Spinal cord (tissue), 10 donors: ENCODE measurements at places on chromosomes 7 and 10. TPM values are rescaled to one million over a fixed set of nuclear protein-coding genes. Genes with fewer than 3 reads are reported as not detected.

Gene GJD4
- total RNA-seq = 0.20 TPM

GRCh38 chr10:683448-684071 lies 5.9 kb downstream of the DIP2C start:
- no peak for DNase-seq

DNA sequence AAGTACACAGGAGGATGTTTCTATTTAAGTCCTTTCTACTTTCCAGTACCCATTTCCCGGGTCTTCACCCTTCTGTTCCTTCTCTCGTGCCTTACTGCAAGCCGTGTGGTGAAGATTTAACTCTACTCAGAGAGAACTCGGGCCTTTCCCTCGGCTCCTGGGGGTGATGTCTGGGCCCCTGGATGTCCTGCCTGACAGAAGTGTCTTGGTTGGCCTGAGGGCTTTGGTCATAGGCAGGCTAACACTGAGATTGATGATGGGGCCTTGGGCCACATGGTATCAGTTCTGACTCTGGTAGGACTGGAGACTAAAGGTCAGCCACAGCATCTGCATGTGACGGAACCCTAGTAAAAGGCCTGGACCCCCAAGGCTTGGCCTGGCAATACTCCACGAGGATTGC lies 80.4 kb downstream of the CHST15 start:
- no peak for DNase-seq

Gene SPDYE3
- not detected for total RNA-seq

DNA sequence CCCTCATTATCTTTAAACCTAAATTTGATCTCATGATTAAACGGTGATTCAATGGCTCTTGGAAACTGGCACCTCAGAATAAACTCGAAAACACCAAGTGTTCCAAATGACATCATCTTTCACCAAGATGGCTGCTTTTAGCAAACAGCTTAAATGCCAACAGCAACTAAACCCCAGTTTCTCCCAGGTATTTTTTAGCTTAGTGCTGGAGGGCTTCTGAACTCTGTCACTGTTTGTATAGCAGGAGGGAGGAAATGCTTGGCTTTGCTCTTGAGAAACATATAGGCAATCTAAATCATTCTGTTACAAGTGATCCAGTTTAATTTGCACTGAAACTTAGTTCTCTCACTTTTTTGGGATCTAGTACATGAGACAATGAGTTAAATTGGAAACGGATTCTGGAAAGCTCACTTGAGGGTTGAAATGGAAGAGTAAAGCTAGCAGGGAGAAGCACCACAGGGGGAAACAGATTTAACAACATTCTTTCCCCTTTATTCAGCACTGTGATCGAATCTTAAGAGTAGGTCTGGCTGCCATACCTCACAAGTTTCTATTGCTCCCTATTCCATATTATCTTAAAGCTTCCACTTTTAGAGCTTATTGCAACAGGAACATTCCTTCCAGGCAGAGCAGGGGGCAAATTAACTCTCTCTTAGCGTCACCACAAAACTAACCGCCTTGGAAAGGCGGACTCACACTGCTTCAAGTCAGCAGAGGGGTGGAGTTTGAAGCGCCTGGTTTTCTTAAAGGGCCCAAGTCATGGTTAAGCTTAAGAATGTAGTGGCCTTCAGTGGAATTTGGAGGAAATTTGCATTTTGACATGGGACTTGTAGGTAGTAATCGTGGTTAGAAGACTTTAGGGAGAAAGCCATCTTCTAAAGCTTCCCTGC lies 1.8 kb upstream of the CCDC6 start:
- no peak for DNase-seq

DNA sequence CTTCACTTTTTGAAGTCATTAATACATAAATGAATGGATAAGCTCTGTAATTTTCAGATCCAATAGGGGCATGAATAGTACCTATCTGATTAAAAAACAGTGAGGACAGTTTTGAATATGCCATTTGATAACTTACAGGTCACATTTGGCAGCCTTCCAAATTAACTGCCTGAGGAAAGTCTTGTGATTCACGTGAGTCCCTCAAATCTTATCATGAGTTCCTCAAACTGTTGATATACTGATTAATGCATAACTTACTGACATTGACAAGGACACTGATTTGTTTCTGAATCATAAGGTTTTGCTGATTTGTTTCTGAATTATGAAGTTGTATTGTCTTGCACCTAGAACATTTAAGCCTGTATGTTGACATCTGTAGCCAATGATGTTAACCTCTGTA lies 55.1 kb downstream of the ANKMY2 start:
- no peak for DNase-seq

DNA sequence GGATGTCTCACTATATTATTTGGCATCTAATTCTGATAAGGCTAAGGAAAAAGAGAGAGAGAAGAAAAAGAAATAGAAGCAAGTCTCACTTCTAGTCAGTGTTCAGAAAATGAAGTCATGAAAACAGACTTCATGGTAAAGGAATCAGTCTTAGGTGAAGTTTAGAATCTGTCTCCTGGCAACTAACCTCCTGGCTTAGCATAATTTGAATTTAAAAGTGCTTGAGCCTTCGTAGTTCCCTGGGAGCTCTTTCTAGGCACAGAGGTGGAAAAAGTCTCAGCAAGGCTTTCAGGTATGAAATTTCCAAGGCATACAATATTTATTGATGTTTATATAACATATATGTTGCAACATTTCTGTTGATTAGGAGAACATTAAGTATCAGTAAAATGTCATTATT lies 10.4 kb downstream of the CHRM2 start:
- no peak for DNase-seq

Gene ACHE
- total RNA-seq = 14.7 TPM

Gene LAMB1
- 312 TPM for total RNA-seq

Gene FAM131B
- 53.5 TPM for total RNA-seq

DNA sequence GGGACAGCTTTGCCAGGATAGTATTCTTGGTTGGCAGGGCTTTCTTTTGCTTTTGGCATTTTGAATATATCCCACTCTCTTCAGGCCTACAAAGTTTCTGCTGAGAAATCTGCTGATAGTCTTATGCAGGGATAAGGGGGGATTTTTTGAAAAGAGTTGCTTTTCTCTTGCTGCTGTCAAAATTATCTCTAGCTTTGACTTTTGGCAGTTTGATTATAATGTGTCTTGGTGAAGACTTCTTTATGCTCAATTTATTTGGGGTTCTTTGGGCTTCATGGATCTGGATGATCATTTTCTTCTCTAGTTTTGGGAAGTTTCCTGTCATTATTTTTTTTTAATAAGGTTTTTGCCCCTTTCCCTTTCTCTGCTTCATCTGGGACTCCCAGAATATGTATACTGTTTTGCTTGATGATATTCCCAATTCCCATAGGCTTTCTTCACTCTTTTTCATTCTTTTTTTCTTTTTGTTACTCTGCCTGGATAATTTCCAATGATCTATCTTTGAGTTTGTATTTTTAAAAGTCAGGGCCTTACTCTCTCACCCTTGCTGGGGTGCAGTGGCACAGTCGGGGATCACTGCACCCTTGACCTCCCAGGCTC lies 29.6 kb downstream of the NOM1 start:
- DNase-seq = no peak

DNA sequence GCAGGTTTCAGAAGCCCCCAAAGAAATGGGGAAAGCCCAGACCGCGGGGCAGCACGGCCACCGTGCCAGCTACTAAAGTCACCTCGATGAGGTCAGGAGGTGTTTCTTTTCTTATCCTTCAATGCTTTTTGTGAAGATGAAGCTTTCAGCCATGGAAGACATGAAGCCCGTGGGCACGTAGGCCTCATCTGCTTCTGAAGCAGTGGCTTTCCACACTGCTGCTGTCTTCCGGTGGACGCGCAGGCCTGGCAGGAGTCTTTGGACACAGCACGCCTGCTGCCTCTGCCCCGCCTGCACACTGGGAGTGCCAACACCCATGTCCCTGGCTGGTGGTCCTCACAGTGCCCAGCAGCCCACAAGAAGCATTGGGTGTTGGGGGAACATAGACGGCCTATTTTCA lies 185.5 kb downstream of the EBF3 start:
- DNase-seq = no peak

- no peak for DNase-seq
Measured at GRCh38 chr10:49523301-49523700, 15.6 kb downstream of the ERCC6 start.

- no peak for DNase-seq
Measured at GRCh38 chr10:96719850-96720421, 378 bp downstream of the PIK3AP1 start.

Gene RET
- total RNA-seq = 49.9 TPM

GRCh38 chr7:151409667-151410404 lies at the start of gene WDR86:
WDR86 (minus strand) TSS chr7:151410038; CDS start chr7:151409589, 449 bp downstream.
- no peak for DNase-seq

- DNase-seq = no peak
Measured at GRCh38 chr7:131878777-131879176, 322.3 kb upstream of the PODXL start.

Gene WAPL
- total RNA-seq = 57.0 TPM

DNA sequence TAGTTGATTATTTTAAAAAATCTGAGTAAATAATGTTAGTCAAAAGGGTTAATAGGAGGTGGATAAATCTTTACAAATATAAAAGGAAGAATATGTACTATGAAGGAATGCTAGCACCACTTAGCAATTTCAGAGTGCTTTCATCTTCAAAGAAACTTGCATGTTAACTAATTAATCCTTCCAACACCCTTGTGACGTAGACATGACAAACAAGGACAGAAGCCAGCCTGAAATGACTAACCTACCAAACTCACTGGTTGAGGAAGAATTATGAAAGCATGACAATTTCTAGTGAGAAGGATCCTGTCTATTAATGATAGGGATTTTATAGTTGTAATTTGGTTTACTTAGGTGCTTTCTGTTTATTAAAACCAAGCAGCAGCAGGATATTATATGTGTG lies 468.0 kb upstream of the FZD8 start:
- DNase-seq = no peak

Gene HOXA7
- 9.6 TPM for total RNA-seq

Gene PDK4
- total RNA-seq = 35.2 TPM

DNA sequence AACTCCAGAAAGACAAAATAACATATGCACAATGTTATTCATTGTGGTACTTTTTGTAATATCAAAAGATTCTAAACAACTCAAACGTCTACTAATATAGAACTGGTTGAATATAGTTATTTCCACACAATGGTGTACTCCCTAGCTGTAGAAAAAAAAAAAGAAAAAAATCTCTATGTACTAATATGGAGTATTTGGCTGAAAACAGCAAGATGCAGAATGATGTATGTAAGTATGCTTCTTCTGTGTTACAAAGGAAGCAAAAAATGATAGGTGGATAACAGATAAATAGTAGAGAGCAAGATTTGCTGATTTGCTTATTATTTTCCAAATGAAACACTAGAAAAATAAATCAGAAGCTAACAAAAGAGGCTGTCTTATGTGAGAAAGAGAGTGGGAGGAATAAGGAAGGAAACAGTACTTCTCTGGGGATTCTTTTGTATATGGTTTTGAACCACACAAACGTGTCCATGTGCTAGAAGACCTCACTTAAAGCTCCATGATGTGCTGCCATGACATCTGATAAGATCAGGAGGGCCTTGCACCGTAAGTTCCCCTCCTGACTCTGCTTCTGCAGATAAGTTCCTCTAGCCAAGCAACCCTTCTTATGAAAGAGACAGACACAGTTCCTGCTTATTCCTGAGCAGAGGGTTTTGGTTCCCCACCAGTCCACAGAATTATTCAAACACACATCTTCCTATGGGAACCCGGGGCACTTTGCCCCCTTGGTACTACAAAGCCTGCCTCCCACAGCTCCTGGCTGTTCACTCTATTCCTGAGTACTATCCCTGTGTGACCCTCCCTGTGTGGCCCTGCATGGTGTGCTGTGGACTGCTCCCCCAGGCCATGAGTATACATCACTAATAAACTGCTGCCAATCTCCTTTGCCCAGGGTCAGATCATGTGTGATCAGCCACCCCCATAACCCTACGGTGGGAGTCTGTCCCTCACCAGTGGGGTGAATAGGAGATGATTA lies 159.1 kb downstream of the CCDC71L start:
- DNase-seq = no peak

Gene SPRN
- total RNA-seq = 6.1 TPM

Gene TMEM254
- total RNA-seq = 27.3 TPM

- no peak for DNase-seq
Measured at GRCh38 chr10:121661451-121661851, 63.2 kb upstream of the FGFR2 start.
